ENCODE measurements at places on chromosomes 6 and 20.

DNA sequence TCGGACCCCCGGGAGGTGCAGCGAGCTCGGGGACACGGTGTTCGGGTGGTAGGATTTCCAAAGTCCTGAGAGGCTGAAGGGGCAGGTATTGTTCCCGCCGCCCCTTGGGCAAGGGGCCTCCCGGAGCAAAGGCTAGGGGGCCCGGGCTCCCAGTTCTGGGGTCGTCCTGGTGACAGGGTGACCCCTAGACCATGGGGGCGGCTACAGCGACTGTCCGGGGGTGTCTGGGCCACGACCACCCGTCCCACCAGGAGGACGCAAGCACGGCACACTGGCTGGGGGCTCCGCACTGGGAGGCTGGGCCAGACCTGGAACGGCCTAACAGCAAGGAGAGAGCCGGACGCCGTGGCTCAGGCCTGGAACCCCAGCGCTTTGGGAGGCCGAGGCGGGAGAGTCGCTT is 55.6 kb downstream of the PRR18 start:
- no peak for DNase-seq

DNA sequence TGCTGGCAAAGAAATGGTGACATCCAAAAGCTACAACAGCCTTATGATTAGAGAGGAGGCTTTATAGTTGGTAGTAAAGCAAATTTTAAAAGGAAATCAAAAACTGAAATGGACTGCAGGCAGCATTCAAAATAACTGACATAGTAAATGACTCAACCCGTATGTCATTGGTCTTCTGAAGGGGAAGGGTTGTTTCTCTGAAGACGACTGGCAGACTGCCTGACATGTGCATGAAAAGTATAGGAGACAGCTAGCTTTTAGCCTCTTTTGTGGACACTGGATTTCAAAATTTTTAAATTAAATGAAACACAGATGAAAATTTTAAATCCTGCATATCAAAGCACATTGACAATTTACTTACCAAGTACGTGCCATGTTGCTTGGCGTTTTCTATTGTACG is 90.7 kb downstream of the TRMT6 start:
- DNase-seq = no peak

GRCh38 chr6:113315879-113316278 is 541.3 kb upstream of the MARCKS start:
- no peak for DNase-seq

GRCh38 chr6:40999569-40999968 is 39.5 kb downstream of the UNC5CL start:
- no peak for DNase-seq

DNA sequence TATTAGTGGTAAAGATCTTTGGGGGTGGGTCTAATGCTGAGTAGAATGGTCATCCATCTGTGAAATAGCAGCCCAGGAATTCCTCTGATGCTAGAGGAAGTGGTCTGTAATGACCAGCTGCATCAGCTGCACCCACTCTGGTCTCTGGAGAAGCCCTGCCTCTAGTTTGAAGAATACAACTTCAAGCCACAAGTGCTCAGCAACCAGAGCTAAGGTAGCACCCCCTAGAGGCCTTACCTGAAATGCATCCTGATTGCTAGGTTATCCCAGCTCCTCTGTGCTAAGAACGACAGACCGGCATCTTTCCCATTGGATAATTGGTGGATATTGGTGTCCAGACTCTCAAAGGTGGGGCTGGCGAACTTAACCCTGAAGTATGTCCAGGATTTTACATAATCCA is 58.2 kb downstream of the DNAH8 start:
- DNase-seq = no peak

GRCh38 chr20:57608516-57608915 is 11.7 kb downstream of the ZBP1 start:
- DNase-seq = no peak

DNA sequence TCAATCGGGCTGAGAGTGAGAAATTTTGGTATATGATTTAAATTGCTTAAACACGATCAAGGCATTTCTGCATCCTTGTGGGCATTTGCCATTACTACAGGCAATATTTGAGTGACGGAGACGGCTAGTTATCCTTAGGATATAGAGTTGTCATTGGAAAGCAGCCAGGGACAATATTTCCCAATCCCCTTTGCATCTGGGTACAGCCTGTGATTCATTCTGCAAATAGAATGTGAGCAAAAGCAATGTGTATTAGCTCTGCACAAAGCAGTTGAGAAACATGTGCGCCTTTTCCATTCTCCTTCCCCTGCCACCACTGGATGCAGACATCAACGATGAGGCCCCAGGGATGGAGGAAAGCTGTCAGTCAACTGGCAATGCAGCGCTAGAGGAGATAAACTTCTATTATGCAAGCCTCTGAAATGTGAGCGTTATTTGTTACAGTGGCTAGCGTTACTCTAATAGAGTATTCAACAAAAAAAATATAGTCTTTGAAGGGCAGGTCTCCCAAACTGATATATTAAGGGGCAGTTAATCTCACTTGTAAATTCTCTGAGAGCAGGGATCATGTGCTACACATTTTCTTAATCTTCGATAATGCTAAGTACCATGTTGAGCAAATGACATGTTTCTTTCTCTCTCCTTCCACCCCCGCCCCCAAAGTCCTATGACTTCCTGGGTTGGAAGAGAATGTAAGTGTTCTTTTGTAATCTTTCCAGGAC is 37.1 kb upstream of the NCOA3 start:
- no peak for DNase-seq

GRCh38 chr20:20856306-20856705 is 143.9 kb upstream of the RALGAPA2 start:
- no peak for DNase-seq

DNA sequence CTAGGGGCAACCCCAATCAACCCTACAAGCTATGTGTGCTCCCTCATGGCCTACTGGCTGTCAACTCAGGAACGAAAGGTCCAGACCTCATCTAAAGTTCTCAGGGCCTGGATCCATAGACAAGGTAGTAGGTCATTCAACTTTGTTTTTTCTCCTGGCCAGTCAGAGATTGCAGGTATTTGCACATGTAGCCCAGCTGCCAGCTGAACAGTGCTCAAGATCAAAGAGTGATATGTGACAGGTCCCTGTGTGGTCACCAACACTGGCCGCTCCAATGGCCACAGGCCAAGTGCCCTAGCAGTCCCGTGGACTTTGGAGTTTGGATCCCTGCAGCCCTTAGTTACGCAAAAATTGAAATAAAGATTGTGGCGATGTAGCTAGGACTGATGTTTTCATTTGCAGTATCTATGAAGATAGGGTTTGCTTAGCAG is 60.6 kb upstream of the ATXN1 start:
- DNase-seq = no peak

DNA sequence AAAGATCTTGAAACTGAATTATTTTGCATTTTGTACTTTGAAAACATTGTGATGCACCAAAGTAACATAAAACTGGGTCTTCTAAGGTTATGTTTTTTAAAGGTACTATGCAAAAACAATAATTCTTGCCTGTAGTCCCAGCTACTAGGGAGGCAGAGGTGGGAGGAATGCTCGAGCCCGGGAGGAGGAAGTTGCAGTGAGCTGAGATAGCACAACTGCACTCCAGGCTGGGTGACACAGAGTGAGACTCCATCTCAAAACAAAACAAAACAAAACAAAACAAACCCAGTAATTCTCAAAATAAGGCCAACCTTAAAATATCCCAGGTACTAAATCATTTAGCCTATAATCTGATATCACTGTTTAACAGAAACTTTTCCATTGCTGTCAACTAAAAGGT is 269.6 kb downstream of the KHDC1L start:
- DNase-seq = no peak

- no peak for DNase-seq
Measured at GRCh38 chr20:18380908-18381529, 85.8 kb downstream of the DZANK1 start.

- DNase-seq = no peak
Measured at GRCh38 chr20:31894980-31895675, 24.7 kb downstream of the TTLL9 start.

GRCh38 chr6:166278579-166279392 is 29.4 kb downstream of the PRR18 start:
- DNase-seq = no peak

- no peak for DNase-seq
Measured at GRCh38 chr6:158638324-158638854, 6.2 kb downstream of the DYNLT1 start.

DNA sequence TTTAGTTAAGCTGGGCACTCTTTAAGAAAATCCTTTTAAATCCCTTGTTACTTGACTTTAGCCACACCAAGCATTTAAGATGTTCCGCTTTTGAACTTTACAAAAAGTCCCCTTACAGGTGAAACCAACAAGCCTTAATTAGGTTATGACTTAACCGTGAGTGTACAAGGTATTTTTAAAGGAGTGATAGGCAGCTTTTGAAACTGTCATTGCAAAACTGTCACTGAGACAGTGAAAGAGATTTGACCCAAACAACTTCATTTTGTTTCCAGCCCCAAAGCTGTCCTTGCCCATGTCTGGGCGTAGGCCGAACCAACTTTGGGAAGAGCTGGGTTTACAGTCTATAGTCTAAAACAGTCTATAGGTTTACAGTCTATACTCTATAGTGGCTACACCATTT is 305.4 kb downstream of the FARS2 start:
- no peak for DNase-seq

DNA sequence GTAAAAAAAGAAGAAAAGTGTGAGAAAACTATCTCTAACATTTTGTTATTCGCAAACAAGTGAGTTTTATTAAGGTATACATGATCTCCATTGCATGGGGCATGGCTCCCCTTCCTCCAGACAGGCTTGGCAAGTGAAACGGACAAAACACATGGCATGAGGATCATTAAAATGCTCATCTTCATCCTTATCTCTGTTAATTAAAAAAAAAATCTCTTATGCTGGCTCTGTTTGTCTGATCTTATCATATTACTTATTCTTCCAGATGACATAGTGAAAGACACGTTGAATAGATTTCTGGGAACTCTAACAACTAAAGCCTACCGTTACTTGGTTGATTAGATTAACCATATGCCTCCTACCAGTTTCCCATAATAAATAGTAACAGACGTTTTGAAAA is 89.4 kb downstream of the CLVS2 start:
- no peak for DNase-seq

- DNase-seq = no peak
Measured at GRCh38 chr20:18984238-18985200, 170.9 kb downstream of the SCP2D1 start.

- DNase-seq = no peak
Measured at GRCh38 chr20:58746620-58747019, 54.0 kb downstream of the NPEPL1 start.

DNA sequence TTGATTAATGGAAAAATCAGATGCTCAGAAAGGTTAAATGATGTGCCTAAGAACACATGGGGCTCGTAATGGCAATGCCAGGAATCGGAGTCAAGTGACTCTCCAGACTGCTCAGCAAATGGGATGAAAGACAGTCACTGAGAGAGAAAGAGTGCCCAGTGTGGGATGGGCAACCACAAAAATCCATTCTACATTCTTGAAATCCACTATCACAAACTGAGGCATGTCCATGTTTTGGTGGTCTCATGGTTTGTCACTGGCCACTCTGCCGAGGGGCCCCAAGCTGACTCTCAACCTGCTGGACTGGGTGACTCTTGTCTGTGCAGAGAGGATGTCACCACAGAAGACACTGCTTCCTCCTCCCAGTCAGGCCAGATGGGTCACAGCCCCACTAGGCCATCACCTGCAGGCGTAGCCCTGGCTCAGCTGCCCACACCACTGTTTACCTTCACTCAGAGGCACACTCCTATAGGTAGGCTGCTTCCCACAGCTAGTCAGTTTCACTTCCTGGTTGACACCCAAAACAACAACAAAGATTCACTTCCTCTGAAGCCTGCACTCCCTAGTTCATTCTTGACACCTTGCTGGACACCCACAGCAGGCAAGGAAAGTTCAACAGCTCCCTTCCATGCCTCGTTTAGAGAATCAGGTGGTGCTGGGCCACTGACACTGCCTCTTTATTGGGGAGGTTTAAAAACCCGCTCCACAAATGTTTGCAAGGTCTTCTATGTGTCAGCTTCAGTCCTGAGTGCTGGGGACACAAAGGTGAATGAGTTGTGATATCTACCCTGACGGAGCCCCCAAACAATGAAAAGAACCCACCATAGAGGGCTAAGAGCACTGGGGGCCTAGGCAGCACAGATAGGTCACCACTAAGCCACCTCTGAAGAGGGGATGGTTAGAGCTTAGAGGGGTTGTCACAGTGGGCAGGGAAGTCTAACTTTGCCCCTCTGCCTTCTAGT is 21.7 kb downstream of the MAP1LC3A start:
- no peak for DNase-seq

GRCh38 chr6:114453737-114454276 is 111.0 kb upstream of the HS3ST5 start:
- no peak for DNase-seq

DNA sequence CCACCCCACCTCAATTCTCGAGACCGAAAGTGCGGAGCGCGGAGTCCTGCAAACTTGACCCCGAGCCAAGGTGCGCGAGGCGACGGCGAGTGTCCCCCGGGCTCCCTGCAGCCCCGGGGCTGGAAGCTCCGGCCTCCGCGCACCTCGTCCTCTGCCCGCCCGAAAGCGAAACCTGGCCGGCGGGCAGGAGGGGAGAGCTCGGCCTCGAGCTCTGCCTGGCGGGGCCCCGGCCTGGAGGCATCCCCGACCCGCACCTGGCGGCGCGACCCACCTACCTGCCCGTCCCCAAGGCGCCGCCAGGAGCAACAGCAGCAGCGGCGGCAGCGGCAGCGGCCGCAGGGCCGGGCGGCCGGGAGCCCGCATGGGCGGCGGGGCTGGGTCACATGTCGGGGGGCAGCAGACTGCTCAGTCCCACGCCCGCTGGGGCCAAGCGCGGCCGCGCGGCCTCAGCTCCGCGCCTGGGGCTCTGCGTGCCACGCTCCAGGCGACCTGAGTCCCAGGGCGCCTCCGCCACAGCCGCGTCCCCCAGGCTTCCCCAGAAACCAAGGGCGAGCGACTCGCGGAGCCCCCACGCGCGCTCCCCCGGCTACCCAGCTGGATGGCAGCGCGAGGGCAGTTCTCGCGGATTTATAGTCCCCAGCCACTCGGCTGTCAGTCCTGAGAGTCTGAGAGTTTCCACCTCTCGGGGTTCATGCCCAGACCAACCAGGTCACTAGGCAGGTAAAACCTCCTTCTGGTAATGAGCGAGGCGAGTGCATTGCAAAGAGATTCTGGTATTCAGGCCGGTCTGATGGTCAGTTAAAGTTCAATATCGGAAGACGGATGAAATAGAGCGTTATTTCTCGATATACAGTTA is at the start of gene IL20RA:
TSS of gene IL20RA (minus strand) at position 600 of the 856 bp plus-strand sequence. CDS start at position 363, 237 bp downstream.
- DNase-seq = no peak

DNA sequence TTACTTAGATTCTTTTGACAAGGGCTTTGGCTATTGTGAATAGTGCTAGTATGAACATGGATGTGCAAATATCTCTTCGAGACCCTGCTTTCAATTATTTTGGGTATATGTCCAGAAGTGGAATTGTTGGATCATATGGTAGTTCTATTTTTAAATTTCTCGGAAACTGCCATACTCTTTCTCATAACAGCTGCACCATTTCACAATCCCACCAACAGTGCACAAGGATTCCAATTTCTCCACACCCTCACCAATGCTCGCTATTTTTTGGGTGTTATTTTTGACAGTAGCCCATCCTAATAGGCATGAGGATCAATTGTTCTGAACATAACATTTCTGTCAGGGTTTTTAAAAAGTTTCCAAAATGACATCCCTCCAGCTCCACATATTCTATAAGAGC is 69.2 kb upstream of the ESR1 start:
- DNase-seq = no peak

All from stimulated activated CD4-positive, alpha-beta T cell treated with anti-CD3 and anti-CD28 coated beads, Interleukin-15, amount 100 ng/mL, for 1 hour (primary cell).